ENCODE measurements at places on chromosomes 2 and 18. TPM values are rescaled to one million over a fixed set of nuclear protein-coding genes. Genes with fewer than 3 reads are reported as not detected.

- no peak for DNase-seq
These were observed 21.9 kb downstream of the CDK15 start for GRCh38 chr2:201828220-201828619.

- DNase-seq: no peak
These were observed 140.4 kb downstream of the MTX2 start for GRCh38 chr2:176409671-176410070.

GRCh38 chr2:172878260-172878659, 142.6 kb downstream of the RAPGEF4 start:
- DNase-seq: no peak

GRCh38 chr2:9076210-9076609, 72.7 kb upstream of the MBOAT2 start:
- DNase-seq: no peak

DNA sequence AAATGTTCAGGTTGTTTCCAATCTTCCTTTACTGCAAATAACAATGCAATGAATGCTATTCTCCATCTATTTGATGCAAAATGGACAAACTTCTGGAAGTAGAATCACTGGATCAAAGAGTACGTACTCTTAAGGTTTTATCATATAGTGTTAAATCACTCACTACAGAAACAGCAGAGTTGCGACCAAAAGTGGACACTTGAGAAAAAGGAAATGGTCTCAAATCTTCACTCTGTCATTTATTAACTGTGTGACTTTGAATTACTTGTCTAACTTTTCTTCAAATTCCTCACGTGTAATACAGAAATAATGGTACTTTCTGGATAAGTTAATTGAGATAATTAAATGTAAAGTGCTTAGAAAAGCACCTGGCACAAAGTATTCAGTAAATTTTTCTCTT, 78.1 kb downstream of the CERKL start:
- DNase-seq: no peak

GRCh38 chr2:24482251-24482971, 8.6 kb upstream of the NCOA1 start:
- no peak for DNase-seq

DNA sequence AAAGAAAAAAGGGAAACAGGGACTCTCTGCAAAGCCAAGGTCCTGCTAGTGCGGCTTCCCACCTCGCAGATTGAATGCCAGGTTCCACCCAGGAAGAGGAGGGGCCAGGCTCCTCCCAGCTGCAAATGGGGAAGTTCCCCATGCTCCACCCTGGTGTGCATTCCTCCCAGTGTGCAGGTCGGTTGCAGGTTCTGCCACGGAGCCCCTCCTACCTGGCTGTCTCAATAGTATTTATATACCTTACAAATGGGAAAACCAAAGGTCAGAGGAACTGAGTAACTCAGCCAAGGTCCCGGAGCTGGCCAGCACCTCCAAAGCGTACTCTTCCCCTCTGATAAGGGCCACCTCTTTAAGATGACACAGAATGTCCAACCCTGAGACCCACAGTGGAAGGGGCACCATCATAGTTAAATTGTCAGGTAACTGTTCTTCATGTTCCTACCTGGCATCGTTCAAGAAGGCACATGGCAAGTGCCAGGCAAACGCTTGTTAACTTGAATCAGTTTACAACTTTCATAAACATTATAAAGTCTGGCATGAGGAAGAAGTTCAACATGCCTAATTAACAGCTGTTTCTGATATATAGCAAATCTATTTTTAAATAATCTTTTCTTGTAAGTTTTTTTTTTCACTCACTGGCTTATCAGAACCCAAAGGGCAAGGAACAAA, 35.5 kb downstream of the POU3F3 start:
- DNase-seq: no peak

The RTKN gene
- 0.37 TPM for total RNA-seq

- no peak for DNase-seq
These were observed 160.2 kb upstream of the NDUFV2 start for GRCh38 chr18:8942021-8942908.

DNA sequence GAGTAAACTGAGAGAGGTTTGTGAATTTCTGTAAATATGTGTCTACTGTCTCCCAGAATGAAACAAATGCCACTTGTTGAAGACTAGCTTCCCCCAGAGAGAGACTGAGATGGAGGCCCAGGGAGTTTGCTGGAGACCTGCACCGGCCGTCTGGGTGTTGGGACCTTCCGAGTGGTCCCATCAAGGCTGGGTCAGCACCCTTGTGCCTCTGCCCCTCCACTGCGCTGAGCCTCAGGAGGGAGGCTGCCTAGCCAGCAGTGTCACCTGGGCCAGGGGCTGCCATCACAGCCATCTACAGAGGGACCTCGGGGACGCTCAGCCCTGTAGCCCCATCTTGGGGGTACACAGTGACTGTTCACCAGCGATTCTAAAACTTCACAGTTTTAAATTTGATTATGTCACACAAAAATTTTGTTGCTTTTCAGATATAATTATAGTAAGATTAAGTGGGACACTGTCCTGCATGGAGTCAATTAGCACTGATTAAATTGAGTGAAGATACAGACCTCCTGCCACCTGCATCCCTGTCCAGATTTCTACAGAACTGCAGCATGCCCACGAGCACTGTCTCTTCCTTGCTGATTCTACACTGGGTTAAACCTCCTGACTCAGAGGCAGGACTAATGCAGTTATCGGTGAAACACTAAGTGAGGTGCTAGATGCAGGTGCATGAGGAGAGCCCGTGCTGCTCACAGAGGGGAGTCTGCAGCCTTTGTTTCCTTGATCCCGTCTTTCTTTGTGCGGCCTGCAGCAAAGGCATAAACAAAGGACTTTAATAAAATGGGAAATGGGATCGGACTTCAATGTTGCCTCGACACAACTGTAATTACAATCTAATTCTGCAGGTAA, 50.5 kb downstream of the TMEM18 start:
- no peak for DNase-seq

The CEBPZ gene
- 72.2 TPM for total RNA-seq

DNA sequence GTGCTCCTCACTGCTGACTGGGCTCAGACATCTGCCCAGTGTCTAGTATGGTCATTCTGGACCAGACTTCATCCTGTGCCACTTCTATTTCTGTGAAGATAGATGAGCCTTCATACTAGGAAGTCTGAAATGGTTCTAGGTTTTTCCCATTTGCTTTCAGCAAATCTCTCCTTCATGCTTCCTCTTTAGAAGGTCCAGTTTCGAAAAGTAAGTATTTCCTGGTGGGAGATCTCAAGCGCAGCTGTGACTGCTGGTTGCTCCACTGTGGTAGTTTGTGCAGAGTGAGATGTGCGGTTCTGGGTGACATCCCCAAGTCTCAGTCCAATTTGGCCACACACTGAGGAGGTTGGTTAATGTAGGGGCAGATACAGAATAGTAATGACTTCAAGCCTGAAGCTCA, 14.4 kb downstream of the IL36B start:
- no peak for DNase-seq

- DNase-seq: no peak
These were observed 42.5 kb downstream of the TEX44 start for GRCh38 chr2:231634951-231635875.

The SPAG16 gene
- 4.1 TPM for total RNA-seq

The DOCK10 gene
- 185 TPM for total RNA-seq

GRCh38 chr2:42979416-42979869, 187.1 kb upstream of the HAAO start:
- no peak for DNase-seq

- no peak for DNase-seq
These were observed 109.2 kb downstream of the CCDC85A start for GRCh38 chr2:56292951-56293350.

The SLC30A3 gene
- total RNA-seq: not detected
